Activated CD4-positive, alpha-beta T cell treated with anti-CD3 and anti-CD28 coated beads, Interleukin-2, amount 50 U/mL, for 1 hour (primary cell): ENCODE measurements at places on chromosomes 6 and 20.

- no peak for DNase-seq
These were observed 51.6 kb downstream of the GOPC start for GRCh38 chr6:117550618-117551242.

GRCh38 chr6:156451726-156452125, 325.5 kb upstream of the ARID1B start:
- no peak for DNase-seq

- no peak for DNase-seq
These were observed 26.0 kb upstream of the PLAGL1 start for GRCh38 chr6:144033816-144034735.

DNA sequence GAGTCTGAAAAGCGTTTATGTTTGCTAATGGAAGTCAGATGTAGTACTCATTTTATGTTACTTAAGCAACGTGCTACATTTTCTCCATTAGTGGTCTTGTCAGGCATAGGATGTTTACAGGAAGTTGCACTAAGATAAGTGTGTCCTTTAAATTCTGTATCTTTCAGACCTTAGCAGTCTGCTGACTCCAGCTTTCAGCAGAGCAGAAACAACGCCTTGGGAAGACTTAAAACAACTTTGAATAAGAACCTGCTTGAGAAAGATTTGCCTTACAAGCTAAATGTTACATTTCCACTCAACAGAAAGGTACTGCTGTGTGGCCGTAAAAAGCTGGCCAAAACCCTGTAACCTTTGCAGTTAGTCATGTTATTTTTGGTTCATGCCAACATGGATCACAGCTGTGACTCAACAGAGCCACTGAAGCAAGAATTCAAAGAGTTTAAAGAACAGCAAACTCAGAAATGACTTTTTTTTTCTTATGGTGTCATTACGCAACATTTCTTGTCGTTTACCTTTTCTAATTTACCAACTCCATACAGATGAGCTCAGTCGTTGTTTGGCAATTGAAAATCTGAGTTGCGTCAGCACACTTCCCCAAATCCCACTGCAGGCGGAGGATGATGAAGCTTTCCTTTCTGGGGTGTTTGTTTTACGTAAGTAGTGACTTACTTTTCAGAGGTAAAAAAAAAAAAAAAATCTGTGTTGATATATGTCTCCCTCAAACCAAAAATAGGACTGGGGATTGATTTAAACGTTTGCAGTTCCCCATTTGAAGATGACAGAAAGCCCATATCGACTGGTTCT, 27.9 kb upstream of the BMP6 start:
- no peak for DNase-seq

- DNase-seq: no peak
These were observed 122.5 kb downstream of the COL9A1 start for GRCh38 chr6:70180183-70180900.

GRCh38 chr6:51301962-51302361, 483.3 kb downstream of the TFAP2B start:
- DNase-seq: no peak

GRCh38 chr6:17474289-17474688, 80.9 kb downstream of the CAP2 start:
- DNase-seq: no peak

- DNase-seq: no peak
These were observed 29.6 kb downstream of the NTSR1 start for GRCh38 chr20:62738025-62738881.

- no peak for DNase-seq
These were observed 47.4 kb downstream of the MYB start for GRCh38 chr6:135228486-135228885.

- no peak for DNase-seq
These were observed 31.7 kb downstream of the SAMHD1 start for GRCh38 chr20:36919715-36920333.

DNA sequence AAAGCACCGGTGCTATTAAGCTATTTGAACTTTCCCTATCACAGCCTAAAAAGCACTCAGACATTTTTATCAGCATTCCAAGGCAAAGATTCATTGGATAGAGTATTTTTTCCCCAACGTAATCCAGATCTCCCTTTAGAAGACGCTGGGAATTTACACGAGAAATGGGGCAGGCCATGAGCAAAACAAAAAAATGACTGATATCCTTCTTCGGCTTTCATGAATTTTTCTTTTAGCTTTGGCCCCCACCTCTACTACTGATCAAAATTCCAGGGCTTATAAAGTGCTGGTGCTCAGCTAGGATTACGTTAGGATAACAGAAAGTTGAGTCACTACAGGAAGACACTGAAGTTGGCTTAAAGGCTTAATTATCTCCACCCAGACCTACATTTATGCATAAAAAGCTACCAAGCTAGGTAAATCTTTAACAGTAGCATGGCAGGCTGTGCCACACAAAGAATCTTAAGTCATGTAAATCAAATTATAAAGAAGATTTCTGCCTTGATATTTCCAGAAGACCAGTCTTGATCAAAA, 418.5 kb upstream of the BTBD3 start:
- no peak for DNase-seq

DNA sequence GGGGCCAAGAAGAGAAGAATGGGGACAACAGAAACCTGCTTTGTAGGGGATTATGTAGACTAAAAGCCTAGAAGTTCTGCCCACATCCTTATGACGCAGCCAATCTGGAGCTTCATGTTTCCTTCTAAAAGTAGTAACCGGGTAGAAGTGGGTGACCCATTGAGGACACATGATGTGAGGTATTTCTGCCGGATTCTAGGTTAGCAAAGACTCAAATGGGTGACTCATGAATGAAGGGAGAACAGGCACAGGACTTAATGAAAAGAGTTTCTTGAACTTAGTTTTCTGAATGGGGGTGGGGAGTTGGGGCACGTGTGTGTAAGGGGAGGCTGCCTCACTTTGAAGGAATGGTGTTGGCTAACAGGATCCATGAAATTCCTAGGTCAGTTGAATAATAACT, 68.8 kb downstream of the CDS2 start:
- no peak for DNase-seq

DNA sequence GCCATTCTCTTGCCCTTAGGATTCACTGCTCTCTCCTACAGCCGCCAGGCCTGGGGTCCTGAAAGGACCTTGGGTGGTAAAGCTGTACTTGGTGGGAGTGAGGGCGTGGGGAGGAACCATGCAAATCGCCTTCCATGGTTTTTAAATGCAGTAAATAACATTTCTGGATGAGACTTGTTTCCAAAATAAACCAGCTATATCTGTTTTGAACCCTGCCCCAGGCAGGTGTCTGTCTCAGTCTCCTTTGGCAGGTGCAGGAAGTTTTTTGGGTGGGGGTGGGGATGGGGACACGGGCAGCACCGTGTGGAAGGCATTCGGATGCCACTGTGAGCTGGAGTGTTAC, 14.3 kb downstream of the ITPA start:
- DNase-seq: no peak

DNA sequence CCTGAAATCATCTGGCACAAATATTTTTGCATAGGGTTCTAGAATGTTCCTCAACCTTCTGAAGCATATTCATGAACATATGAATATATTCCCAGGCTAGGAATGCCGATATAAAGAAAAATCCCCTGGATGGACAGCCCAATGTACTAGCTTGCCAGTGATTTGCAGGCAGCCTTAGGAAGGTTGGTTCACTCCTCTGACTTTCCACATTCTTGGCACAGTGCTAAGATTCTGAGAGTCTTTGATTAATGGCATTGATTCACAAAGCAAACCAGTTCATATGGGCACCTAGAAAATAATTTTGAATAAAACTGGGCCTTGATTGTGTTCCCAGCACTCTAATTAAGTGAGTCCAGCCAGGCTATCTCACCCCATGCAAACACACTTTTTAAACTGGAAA, 56.9 kb upstream of the ENPP4 start:
- DNase-seq: no peak

DNA sequence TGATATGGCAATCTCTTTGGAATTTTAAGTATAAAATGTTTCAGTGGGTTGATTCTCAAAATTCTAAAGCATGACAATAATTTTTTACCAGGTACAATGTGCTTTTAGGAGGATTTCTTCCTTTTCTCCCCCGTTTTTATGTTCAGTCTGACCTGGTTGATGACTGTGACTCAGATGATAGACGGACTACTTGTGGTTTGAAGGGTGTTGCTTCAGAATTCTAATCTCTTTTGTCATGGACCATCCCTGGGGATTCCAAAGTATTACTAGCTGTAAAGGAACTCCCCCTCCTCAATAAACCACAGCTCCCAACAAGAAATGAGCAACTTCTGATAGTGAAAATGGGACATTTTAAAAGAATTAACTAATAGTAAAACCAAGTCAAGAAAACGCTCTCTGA, 34.9 kb upstream of the TNFAIP3 start:
- DNase-seq: no peak

DNA sequence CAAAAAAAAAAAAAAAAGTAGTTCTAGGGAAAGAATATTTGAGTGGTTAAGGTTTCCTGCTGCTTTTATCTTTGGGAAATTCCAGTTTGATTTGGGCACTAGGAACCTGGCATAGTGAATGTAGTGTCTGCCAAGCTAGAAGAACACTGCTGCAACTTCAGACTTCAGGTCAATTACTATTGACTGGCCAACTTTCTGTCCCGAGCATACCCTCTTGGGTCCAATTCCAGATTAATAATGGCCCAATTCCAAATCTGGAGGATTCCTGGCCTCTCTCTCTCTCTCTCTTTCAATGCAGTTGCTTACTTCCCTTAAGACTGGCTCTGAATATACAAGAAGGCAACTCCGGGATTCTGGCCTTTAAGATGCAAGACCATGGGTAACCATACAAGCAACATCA, 74.9 kb downstream of the ANKEF1 start:
- DNase-seq: no peak

DNA sequence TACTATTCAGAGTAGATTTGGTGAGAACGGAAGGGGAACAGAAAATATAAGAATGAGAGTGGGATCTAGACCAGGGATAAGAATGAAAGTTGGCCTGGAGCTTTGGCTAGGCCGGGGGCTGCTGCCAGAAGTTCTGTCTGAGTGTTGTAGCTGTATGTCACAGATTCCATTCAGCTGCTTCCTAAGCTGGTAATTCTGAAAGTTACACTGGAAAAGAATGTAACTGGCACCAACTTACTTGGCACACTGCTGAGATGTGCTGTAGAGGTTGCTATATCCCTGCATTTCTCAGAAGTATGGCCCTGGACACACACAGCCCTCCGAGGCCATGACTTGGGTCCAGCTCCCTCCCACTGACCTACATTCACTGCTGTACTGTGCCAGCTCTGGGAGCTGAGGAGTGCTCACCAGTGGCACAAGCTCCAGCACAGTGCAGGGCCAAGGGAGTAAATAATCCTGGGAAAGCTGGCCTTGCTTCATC, 25.8 kb upstream of the TMEM217 start:
- no peak for DNase-seq

GRCh38 chr6:43977404-43978111, 149.7 kb downstream of the MRPL14 start:
- no peak for DNase-seq

DNA sequence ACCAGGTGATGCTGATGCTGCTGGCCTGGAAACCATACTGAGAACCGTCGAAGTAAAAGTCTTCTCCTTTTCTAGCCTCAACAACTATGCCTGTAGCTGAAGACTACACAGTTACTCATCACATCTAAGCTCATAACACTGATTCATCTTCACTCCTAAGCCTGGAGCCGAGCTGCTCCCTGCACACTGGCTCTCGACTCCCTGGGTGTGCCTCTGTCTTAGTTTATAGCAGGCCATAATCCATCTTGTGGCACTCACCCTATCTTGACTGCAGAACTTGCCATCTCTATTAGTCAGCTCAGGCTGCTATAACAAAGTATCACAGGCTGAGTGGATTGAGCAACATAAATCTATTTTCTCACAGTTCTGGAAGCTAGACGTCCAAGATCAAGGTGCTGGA, 191.0 kb downstream of the UNC5CL start:
- no peak for DNase-seq

GRCh38 chr6:686497-686896, 6.4 kb downstream of the EXOC2 start:
- no peak for DNase-seq

DNA sequence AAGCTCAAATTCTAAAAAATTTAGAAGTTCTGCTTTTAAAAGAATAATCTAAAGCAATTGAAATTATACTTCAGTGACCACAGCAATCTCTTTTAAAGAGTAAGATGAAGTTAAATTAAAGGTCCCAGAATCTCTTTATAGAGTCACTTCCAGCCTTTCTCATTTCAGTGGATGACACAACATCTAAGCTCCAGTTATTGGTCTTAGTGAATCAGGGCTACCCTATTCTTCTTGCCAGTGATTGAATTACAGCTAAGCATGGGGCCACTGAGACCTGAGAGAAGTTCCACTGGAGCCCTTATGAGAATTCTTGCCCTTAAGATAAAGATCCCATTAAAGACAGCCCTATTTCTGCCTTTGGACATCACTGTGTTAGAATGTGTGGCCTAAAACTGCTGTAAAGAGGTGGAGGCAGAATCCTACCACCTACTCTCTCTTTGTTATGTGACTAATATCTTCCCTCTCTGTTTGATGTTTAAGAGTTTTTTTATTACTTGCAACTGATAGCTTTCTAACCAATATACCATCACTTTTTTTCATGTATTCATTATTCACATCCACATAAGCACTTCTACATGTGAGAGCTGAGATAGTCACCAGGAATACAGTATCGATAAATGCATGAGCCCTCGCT, 128.6 kb downstream of the UNC5CL start:
- DNase-seq: no peak

GRCh38 chr20:62387933-62388635, 1.2 kb downstream of the RPS21 start:
- DNase-seq: no peak

GRCh38 chr20:7772371-7772770, 167.9 kb downstream of the HAO1 start:
- no peak for DNase-seq
